ENCODE measurements at places on chromosomes 6 and 20.

DNA sequence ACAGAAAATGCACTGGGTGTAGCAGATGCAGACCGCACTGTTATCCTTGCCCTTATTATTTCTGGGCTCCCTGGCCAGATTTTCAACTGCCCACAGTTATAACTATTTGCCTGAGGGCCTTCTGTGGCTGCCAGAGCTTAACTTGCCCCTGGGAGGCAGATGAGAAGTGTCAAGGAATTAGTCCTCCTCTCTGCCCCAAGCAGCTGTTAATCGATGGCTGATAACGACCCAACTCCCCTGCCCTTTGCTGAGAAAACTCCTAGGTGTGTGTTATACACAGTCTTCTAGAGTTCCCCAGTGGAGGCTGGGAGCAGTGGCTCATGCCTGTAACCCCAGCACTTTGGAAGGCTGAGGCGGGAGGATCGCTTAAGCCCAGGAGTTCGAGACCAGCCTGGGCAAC, 44.4 kb upstream of the SHLD1 start:
- DNase-seq = no peak

DNA sequence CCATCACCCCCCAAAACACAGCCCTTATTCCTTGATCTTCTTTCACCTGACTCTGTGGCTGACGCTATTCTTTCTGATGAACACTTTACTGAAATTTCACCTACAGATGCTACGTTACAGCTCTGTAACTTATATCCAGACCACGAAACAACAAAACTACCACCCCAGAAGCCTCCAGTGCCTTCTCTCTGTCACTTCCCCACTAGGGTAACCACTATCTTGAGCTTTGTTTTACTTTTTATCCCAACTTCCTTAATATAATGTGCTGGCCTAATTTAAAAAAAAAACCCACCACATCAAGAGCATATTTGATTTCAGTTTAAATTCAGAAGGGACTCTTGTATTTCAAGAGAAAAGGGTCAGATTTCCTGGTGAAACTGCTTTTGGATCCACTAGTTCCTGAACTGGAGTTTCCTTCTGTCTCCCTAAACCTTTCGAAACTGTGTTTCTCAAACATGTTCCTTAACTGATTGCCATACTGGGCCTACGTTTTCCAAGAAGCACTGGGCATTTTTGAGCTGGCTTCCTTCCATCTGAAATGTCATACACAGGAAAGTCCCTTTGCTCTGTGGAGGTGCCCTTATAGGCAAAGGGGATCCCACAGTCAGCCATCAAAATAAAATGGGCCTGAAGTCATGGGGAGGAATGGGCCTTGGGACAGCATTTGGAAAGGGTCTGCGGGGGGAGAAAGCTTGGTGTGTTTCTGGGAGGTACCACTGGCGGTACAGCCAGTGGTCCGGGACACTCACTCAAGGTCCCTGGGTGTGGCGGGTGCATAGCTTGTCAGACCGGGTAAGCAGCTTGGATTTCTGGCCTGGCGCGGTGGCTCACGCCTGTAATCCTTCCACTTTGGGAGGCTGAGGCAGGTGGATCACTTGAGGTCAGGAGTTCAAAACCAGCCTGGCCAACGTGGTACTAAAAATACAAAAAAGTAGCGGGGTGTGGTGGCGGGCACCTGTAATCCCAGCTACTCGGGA, 25.8 kb upstream of the RTF2 start:
- no peak for DNase-seq

- no peak for DNase-seq
Measured at GRCh38 chr6:143880412-143880811, 16.1 kb downstream of the ZC2HC1B start.

DNA sequence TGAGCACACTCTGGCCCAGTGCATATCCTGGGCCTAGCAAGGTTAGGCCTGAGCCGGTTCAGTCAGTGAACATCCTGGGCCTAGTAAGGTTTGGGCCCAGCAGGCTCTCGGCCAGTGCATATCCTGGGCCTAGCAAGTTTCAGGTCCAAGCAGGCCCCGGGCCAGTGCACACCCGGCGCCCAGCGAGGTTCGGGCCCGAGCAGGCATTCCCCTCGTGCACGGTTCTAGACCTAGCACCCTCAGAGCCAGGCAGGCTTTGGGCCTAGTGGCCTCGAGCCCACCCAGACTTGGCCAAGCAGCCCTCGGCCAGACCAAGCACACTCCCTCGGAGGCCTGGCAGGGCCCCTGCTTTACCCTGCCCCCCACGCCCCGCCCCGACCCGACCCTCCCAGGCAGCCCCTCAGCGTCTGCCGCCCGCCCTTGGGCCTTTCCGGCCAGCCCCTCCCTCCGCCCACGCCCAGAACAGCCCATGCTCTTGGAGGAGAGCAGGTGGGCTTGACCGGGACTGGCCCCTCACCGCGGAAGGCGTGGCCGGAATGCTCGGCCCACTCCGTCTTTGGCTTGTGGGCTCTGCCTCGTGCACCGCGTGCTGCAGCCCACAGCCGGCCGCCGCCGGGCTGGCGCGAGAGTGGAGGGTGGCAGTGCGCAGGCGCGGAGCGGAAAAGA, at the start of gene CTCFL:
Gene CTCFL (minus strand): TSS at position 630 of the 666 bp plus-strand sequence. CDS start 935 bp downstream, outside the sequence.
- DNase-seq = no peak

DNA sequence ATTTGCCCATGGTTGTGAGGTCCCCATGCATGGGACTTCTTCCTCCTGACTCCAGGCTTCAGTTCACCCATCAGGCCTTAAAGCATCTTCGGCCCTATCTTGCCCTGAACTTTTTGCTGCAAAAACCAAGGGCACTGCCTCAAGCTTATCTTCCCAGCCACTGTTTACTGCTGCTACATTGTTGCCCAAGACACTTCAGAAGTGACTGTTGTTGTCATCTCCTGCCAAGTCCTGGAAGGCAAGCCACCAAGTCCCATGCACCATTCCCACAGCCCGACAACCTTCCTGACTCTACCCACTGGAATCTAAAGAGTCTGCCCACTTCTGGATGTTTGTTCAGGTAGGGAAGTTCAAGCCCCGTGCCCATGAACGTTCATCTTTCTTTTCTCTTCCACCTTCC, 12.4 kb downstream of the BANF2 start:
- no peak for DNase-seq
